ENCODE measurements at places on chromosomes 3 and 15.

GRCh38 chr3:41041899-41042298 lies 157.4 kb upstream of the CTNNB1 start:
- DNase-seq, result peak; percentile 1

GRCh38 chr3:152256851-152257562 lies 11.7 kb upstream of the MBNL1 start:
- DNase-seq, result no peak

DNA sequence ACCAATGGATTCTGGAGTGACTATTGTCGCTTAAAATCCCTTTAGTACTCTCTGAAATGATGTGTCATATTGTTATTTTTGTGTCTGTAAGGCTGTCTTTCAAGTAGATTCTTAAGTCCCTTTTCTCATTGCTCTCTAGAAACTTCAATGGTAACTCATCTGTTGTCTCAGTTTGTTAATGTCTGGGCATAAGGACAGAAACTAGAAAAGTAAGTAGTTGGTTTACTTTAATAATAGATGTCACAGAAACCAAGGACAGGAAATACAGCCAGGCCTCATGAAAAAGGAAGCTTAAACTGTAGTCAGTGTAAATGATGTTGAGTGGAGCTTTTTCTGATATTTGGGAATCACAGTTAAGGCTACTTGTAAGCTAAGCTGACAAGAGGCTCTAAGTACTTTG lies 730.2 kb upstream of the DPPA4 start:
- DNase-seq, result no peak

- DNase-seq, result no peak
Measured at GRCh38 chr15:28274635-28275034, 47.3 kb downstream of the HERC2 start.

DNA sequence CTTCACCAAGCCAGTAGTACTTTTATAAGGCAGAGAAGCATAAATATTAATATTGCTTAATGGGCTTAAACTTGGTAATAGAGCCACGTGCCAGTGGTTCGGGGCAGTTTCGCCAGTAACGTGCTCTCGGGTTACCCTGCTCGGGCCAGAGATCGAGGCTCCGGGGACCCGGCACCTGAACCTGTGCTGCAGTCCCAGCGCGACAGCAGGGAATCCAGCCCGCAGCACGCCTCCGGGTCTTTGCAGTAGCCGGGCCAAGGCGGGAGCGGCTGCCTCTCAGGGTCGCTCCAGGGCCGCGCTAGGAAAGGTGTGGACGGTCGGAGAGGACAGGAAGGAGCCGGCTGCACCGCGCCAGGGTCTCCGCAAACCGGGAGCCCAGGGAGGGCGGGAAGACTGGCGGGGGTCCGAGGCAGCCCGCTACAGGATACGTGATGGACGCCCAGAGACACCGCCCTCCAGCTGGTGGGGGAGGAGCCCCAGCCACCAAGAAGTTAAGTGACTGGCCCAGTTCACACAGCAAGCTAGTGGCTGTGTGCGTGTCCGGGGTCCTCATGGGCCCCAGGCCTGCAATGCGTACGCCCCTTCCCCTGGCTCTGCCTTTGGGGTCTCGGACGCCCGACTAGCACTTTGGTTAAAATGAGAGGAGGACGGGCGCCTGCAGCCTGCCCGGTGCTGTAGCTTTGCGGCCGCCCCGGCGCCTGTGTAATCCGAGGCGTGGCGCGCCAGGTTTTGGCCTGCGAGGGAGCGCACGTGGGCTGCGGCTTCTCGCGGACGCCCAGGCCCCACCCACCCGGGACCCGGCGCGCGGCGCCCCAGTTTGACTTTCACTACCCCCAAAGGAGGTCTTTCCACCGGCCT lies 1.2 kb upstream of the PDE8A start:
- peak; percentile 84 for DNase-seq

GRCh38 chr3:151900884-151901643 lies 27.6 kb downstream of the SUCNR1 start:
- peak; percentile 13 for DNase-seq

DNA sequence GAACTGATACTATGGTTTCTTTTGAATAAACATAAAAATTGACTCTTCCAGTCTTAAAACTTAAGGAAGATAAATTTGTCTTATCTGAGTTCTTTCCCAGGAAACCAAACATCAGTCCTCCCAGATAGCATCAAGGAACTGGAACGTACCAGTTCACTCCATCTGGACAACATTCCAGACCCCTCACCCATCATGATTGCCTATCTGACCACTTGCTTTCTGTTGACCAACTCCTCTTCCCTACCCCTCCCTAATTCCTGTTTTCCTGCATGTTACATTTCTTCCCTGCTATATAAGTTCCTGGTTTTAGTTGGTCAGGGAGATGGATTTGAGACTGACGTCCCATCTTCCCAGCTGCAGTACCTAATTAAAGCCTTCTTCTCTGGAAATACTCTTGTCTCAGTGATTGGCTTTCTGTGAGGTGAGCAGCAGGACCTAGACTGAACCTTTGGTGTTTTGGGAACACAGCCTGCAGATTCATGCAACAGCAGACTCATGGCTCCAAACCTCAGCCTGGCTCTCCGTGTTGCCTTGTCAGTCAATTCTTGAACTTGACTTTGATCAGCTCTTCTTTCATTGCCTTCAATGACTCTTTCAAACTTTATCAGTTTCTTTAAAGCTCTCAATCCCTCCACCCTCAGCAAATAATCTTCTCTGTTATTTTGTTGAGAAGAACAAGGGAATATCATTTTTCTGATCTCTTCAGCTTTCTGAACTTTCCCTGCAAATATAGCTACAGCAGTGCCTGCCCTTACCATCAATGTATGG lies 123.6 kb downstream of the RPL22L1 start:
- no peak for DNase-seq

DNA sequence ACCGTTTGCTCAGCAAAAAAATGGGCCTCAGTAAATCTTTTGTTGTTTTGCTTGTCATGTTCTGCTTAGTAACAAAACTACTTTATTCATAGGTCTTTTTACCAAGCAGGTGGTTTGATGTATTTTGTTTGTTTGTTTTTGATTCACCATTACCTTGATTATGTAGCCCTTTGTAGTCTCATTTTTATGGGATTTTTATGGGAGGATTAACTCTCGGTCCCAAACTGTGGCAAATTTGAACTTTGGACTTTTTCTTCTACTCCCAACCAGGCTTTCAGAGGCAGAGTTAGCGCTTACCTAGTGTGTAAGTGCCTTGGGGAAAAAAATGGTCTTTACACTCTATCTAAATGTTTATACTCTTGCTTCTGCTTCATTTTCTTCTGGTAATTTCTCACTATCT lies 276.7 kb upstream of the POU1F1 start:
- no peak for DNase-seq

DNA sequence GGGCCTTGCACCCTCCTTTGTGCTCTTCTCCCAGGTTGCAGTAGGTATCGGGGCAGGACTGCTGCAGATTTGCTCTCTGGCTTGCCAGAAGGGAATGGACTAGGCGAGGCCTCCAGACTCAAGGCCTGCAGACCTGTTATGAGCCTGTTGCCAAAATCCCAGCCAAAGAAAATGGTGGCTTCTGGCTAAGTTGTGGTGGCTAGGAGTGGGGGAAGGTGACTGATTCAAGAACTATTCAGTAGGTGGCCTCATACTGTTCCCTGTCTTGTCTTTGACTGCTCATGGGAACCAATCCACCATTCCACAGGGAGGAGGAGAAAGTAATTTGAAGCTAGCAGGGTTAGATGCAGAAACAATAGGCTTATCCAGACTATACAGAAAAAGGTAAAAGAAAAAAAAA lies 380.4 kb upstream of the PROK2 start:
- DNase-seq, result no peak

DNA sequence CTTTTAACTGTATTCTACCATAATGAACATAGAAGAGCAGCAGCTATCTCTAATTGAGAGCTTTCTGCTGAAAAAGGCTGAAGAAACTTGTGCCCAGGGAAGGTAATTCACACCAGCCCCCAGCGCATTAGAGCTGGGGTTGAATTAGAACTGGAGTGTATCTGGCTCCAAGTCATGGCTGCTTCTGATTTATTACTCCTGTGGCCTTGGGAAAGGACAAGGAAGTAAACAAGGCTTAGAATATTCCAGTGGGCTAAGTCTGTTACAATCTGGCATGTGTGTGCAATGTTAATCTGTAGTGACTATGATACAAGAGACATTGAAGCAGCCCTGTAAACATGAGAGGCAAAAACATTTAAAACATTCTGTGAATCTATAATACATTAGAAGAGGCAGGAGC lies 18.1 kb downstream of the CPA3 start:
- no peak for DNase-seq

GRCh38 chr15:60363903-60364611 lies 33.7 kb downstream of the ANXA2 start:
- no peak for DNase-seq

DNA sequence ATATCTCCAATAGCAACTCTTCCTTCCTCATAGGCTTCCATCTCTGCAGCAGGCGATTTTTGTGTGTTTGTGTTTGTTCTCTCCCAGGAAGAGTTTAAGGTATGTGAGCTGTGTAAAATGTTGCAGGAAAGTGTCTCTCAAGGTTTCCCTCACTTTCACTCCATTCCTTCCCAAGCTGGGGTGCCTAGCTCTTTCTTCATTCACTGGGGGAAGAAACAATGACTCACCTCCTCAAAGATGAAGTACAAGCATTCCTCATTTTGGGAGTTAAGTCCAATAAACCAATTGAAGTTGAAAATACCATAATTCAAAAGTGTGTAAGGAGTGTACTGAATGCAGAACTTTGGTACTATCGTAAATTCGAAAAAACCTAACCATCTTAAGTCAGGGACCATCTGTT lies 422.7 kb upstream of the CFAP20DC start:
- DNase-seq, result no peak

DNA sequence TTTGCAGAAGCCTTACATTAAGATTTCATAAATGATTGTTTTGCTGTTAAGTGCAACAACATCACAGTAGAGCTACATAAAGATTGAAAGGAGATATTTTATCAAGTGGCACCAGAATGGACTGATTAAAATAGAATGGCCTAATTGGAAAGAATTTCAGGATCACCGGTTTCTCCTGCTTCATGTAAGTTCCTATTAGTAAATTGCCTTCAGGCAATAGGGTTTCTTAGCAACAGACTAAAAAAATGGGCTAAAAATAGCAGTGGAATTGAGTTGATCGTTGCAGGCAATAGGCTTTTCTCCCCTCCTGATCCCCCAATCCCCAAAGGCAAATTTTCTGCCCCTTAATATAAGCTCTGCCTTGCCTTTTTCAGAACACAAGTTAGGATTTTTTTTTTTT lies 917 bp downstream of the LNP1 start:
- DNase-seq, result peak; percentile 7
